ENCODE measurements at places on chromosomes 11 and 22. TPM values are rescaled to one million over a fixed set of nuclear protein-coding genes. Genes with fewer than 3 reads are reported as not detected.

DNA sequence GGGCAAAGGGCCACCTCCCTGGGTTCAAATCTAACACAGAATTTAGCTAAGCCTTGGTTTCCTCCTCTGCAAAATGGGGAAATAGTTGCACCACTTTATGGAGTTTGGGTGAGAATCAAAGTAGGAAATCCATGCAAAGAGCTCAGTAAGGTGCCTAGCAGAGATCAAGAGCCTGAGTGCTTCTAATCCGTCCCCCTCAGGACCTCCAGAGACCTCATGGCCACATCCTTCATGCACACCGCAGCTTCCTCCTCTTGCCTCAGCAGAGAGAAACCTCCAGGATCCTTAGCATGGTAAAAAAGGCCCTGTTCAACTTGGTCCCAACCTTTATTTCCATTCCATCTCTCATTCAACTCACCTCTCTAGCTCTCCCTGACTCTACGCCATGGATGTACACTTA lies 37.8 kb upstream of the NAV2 start:
- H3K4me3 ChIP-seq = no peak overlapping the region
- no peaks in the 10 kb centered on the region for H3K36me3 ChIP-seq
- H3K4me1 ChIP-seq = no peaks in the 10 kb centered on the region

DNA sequence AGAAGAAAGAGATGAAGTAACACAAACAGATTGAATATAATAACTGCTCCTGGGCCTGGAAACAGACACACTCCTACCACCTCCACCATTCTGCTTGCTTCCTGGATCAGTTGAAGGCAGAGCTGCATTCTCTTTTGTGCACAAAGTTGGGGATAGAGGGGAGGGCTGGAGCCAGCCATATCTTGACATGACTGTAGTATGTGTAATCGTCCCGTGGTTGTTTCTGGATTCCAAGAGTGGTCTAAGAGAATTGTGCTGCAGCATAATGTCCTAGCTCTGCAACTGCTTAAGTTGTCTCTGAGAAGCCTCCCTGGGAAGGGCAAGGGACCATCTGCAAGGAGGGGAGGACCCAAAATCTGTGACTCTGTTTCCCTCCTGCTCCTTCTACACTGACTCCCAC lies 3.2 kb downstream of the CRY2 start:
- H3K4me3 ChIP-seq = no peak overlapping the region
- DNase-seq = no peak
- peaks cover 18% of the 10 kb centered on the region for H3K4me1 ChIP-seq
- H3K27ac ChIP-seq = no peak overlapping the region
- no peaks in the 10 kb centered on the region for H3K36me3 ChIP-seq

NXPE4 gene
- polyA plus RNA-seq = 0.35 TPM

RFPL2 gene
- polyA plus RNA-seq = not detected
